AG10803 (cell line): ENCODE measurements at places on chromosomes 1 and 21.

DNA sequence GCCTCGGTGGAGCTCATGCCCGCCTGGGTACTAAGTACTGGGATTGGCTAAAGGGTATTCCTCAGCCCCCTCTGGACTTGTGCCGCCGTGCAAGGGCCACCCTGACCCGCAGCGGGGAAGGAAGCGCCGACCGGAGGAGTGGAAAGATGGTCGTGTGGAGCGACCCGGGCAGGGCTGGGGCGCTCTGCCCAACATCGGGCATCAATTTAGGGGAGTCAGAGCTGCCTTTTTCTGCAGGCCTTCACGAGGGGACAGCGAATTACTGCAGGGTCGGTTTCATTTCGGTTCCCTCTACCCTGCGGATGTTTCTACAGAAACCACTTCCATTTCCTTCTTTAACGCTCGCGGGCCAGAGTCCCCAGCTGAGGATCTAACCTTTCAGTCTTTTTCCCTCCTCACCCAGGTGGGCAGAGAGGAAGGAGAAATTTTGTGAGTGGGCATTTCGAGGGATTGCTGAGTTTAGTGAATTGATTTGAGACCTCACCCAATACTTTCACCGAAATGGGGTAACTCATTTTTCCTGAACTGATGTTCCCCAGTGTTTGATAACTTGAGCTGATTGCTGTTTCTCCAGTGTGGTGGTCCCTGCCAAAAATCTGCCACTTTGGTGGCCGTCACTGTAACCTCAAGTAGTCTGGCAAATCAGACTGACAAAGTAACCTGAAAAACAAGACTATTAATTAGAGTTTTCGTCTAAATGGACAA is 1.1 kb downstream of the TOR1AIP1 start:
- DNase-seq = no peak

DNA sequence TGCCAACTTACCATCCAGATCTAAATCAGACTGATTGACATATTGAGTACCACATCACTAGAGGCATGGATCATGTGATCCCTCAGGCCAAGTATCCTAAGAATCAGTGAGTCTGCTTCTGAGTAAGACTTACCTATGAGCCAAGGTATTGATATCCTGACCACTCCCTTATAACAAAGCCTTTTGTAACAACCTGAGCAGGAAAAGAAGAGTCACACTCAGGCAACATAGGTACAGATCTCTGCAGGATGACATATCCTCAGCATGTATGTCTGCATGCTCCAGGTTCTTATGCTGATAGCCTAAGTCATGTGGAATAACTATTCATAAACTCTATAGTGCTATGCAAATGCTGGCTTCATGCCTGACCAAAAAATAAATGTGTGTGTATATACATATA is 2.3 kb upstream of the LCE1A start:
- DNase-seq = no peak

DNA sequence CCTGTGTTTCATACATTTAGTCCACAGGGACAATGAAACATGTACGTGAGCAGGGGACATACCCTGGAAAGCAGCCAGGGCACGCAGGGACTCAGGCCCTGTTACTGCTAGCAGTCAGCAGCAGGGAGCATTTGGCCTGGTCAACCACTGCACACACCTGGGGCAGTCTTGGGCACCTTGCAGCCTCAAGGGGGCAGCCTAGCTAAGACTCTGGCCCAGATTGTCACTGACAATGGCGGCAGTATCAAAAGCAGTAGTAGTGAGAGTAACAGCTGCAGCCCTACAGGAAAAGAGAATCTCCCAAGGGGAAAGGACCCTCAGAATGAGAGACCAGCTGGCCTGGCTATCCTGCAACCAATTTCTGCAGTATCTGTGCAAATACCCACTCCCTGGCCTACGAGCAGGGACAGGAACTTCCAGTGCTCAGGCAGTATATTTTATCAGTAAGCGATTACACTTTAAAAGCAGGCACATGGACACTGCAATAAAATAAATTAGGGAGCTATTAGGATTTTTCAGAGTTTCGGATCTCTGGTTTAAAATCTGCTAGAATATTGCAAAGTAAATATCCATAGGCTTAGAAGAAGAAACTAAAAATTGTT is 475.6 kb downstream of the LTN1 start:
- DNase-seq = no peak

- DNase-seq = no peak
Measured at GRCh38 chr1:227953022-227953412, 5.3 kb upstream of the WNT9A start.

- peak; percentile 48 for DNase-seq
Measured at GRCh38 chr1:53061859-53062707, at the start of gene PODN. PODN (plus strand) TSS chr1:53062213; CDS start chr1:53069856, 7,643 bp downstream.

- DNase-seq = peak; percentile 93
Measured at GRCh38 chr1:3473381-3473844, 18.9 kb downstream of the ARHGEF16 start.

DNA sequence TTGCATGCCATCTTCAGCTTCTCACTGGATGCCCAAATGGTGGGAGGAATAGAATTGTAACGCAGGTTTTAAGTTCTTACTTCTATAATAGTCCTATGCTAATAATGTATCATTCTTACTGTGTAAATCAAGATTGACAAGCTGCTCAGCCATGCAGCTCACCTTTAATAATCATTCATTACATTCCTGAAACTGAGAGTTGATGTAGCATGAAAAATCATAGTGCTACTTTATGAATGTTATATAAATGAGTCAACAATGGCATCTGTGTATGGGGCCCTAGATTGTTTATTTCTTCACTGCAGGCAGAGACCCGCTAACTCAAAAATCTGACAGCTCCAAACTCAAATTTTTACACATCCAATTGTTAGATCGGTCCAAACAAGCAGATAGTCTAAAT is 34.4 kb downstream of the FH start:
- no peak for DNase-seq

DNA sequence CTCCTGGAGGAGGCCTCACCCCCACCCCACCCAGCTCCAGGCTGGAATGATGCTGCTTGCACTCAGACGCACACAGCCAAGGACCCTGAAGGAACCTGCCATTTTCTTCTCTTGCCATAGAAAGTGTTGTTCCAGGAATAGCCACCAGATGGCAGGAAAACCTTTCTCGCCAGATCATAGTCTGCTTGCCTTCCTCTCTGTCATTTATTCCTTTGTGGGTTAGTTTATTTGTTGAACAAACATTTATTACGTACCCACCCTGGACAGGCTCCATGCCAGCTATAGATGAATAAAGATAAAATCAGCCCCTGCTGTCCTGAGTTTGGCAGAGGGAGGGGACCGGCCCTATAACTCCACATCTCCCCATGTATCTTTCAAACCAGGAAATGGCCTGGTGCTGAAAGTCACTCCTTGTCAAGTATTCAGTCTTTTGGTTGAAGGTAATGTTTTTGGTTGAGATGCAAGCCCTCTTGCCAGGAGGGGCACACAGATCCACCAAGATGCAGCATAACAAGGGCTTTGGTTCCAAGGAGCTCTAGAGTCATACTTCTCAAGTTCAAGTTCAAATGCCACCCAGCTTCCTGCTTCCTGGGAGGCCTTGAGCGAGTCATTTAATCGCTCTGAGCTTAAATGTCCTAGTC is 7.0 kb upstream of the KCNC4 start:
- peak; percentile 66 for DNase-seq

GRCh38 chr1:9444532-9444931 is 94.7 kb upstream of the SLC25A33 start:
- no peak for DNase-seq

DNA sequence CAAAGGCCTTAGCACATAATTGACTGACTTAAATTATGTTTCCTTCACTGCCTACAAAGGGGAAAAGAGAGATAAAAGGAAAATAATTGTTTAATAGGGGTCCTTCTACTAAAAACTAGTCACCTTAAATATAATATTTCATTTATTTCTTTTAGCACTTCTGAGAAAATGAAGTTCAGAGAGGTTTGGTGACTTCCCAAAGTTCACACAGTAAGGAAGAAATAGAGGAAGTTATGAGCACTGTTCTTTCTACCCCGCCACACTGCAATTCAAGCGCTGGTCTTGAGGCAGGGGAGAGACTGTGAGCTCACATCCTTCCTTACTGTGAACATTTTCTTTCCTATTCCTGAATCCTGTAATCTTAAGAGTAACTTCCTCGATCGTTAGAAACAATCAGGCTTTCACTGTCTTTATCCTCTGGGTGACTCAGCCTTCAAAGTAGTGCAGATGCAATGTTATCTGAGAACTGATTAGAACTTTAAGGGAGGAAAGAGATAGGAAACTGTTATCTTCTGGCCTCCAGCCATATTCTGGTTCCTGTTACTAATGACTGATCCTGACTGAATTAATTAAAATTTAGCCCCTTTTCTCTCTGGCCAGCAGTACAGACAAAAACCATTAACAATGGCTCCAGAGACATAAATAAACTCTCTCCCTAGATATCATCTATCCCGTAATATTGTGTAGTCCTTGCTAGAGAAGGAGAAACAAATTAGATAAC is 6.8 kb downstream of the RGS5 start:
- no peak for DNase-seq

DNA sequence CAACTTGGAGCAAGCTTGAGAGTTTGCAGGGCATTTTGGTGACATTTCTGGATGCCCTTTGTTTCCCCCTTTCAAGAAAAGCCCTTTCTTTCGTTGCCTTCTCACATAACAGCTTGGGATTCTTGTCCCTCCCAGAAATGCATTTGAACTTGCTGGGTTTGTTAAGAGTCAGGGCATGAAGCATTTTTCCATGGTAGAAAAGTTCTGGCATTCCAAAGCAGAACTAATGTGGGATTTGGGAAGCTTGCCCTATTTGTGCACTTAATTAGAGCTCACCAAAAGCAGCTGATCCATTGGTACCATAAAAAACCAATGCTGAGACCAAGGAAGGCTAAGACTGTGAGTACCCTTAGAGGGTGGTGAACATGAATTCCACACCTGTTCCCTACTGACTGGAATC is 99.8 kb upstream of the HOOK1 start:
- peak; percentile 62 for DNase-seq

DNA sequence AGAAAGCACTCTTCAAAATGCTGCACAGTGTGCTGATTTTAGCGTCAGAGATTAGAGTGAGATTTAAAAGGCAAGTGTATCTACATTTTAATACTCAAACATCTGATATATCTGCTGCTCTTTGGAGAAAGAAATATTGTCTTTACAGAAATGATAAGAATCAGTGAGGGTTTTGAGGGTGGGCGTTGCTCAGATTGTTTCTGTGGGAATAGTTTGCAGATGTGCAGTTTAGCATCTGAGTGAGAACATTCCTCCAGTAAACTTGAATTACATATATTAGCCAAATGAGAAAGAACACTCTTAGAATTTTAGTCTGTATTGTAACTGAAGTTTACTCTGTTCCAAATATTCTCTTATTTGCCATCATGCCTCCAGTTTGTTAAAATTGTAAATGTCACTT is 549.2 kb downstream of the NEGR1 start:
- no peak for DNase-seq

GRCh38 chr1:190169311-190170067 is 308.2 kb downstream of the BRINP3 start:
- DNase-seq = no peak

DNA sequence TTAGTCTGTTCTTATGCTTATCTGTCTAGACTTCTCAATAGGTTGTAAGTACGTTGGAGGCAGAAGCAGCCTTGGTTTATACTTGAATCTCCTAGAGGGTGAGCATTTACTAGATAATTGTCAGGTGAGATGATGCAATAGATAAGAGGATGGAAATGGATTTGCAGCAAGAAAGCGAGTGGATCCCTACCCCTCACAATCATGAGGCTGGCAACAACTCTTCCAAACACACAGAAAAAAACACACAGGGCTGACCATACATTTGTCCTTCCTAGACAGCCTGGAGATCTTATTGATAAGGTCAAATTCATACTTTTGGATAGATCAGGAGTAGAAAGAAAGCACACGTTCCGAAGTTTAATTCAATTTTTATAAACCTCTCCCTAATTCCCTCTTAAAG is 481.4 kb upstream of the CAMK1G start:
- DNase-seq = no peak

DNA sequence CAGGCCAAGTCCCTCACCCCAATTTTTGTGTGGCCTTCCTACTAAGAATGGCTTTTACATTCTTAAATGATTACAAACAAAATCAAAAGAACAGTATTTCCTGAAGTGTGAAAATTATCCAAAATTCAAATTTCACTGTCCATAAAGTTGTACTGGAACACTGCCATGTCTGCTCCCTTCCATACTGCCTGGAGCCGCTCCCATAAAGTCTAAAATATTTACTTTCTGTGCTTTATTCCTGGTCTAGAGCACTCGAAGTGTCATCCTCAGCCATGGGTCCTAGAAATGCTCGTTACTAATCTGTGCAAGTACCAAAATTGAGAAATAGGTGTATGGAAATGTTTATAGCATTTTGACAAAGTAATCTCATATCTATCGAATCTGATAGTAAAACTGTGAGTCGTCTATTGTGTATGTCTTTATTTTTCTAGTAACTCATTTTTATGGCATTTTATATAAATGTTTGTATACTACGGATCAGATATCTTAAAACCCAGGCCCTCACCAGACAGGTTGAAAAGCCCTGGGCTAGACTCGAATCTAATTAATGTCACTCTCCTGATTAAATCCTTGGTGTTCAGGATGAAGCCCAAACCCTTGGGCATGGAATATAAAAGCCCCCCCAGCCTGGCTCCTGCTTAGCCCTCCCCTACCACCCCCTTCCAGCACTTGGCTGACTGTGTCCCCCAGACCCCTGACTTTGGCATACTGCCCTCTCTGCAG is 4.9 kb downstream of the LBR start:
- no peak for DNase-seq

DNA sequence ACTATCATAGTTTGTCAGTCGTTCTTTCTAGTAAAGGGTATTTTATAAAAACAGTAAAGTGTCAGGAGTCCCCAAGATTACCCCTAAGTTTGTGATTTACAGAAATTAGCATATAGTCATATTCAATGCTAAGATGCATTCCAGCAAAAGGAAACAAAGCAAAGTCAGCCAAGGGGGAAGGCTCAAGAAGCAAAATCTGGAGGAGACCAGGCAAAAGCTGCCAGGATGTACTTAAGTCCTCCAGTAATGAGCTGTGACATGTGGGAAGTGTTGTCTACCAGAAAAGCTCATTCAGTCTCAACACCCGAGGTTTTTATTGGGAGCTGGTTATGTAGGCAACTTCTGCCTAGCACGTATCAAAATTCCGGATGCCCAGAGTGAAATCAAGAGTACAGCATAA is 373.4 kb upstream of the TMPRSS15 start:
- no peak for DNase-seq

DNA sequence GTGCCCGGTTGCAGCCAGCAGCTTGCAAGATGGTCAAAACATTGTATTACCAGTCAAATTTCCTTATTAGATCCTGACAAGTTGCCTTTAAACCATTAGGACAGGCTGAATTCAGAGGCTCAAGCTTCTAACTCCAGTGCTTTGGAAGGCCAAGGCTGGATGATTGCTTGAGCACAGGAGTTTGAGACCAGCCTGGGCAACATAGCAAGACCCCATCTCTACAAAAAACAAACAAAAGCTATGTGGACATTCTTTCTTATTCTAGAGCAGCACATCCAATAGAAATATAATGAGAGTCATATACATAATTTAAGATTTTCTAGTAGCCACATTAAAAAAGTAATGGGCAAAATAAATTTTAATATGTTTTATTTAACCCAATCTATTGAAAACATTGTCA is 149.3 kb downstream of the RUNX1 start:
- DNase-seq = no peak

DNA sequence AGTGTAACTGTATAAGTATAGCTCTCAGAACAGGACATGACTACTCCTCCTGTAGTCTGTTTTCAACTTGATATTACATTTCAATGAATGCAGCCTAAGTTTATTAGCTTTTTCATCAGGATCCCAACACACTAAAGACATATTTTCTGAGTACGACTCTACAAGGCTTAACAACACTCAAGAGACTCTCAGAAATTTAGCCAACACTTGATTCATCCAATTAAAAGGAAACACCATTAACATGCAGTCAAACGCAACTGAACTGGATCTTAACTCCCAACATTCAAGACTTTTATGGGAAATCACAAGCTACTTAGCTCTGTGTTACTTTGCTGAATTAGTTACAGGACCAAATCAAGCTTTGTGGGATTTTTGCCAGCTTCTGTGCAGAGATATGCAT is 65.2 kb upstream of the SGIP1 start:
- no peak for DNase-seq
